Ascending aorta (tissue), 2 donors: ENCODE measurements at places on chromosomes 7 and 10. TPM values are rescaled to one million over a fixed set of nuclear protein-coding genes. Genes with fewer than 3 reads are reported as not detected.

GRCh38 chr10:33237736-33238624 lies 96.5 kb downstream of the NRP1 start:
- H3K27me3 ChIP-seq, result no peaks in the 10 kb centered on the region
- H3K27ac ChIP-seq, result no peak overlapping the region
- no peaks in the 10 kb centered on the region for H3K36me3 ChIP-seq
- DNase-seq, result no peak
- peaks cover 6% of the 10 kb centered on the region for H3K4me1 ChIP-seq
- no peak overlapping the region for H3K4me3 ChIP-seq

GRCh38 chr7:135553346-135553745 lies 4.4 kb upstream of the NUP205 start:
- H3K27ac ChIP-seq, result no peak overlapping the region
- no peaks in the 10 kb centered on the region for H3K27me3 ChIP-seq
- H3K4me1 ChIP-seq, result no peaks in the 10 kb centered on the region
- no peak overlapping the region for H3K4me3 ChIP-seq
- DNase-seq, result no peak

DNA sequence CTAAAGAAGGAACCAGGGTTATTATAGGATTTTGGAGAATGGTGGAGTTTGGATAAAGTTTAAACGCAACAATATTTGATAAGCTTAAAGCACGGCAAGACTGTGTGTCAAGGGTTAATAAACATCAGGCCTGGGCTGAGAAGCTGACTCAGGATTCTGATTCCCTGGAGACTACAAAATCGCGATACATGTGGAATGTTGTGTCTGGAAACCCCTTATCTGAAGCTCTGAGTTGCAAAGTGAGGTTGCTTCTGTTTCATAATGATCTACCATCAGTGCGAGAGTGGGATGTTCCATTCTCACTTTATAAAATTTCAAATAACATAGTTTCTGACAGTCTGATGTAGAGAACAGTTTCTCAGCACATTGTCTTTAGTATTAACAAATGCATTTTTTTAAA lies 7.8 kb downstream of the C1GALT1 start:
- no peak overlapping the region for H3K27ac ChIP-seq
- H3K27me3 ChIP-seq, result no peaks in the 10 kb centered on the region
- no peaks in the 10 kb centered on the region for H3K4me1 ChIP-seq
- H3K4me3 ChIP-seq, result no peak overlapping the region
- no peak for DNase-seq

GRCh38 chr10:48523820-48524758 lies 80.8 kb downstream of the ARHGAP22 start:
- no peak overlapping the region for H3K27ac ChIP-seq
- peak overlapping the region; percentile 71 for H3K4me3 ChIP-seq
- no peaks in the 10 kb centered on the region for H3K27me3 ChIP-seq
- DNase-seq, result no peak
- H3K36me3 ChIP-seq, result no peaks in the 10 kb centered on the region
- H3K4me1 ChIP-seq, result peaks cover 15% of the 10 kb centered on the region

- H3K4me1 ChIP-seq, result peaks cover 10% of the 10 kb centered on the region
- DNase-seq, result no peak
- H3K4me3 ChIP-seq, result no peak overlapping the region
- H3K27me3 ChIP-seq, result no peaks in the 10 kb centered on the region
- H3K36me3 ChIP-seq, result peaks cover 5% of the 10 kb centered on the region
Observed at GRCh38 chr7:134685250-134685649, 38.6 kb downstream of the BPGM start.

GRCh38 chr7:8278183-8278582 lies 16.2 kb upstream of the ICA1 start:
- no peak for DNase-seq
- no peaks in the 10 kb centered on the region for H3K36me3 ChIP-seq
- no peaks in the 10 kb centered on the region for H3K4me1 ChIP-seq
- no peaks in the 10 kb centered on the region for H3K27me3 ChIP-seq

GRCh38 chr7:124992851-124993562 lies 63.4 kb upstream of the POT1 start:
- peak overlapping the region; percentile 42 for H3K27ac ChIP-seq
- DNase-seq, result peak; percentile 67
- peak overlapping the region; percentile 26 for H3K4me3 ChIP-seq
- H3K36me3 ChIP-seq, result no peaks in the 10 kb centered on the region
- H3K4me1 ChIP-seq, result peaks cover 4% of the 10 kb centered on the region

GRCh38 chr10:93346694-93347093 lies 135.4 kb downstream of the MYOF start:
- H3K27me3 ChIP-seq, result no peaks in the 10 kb centered on the region
- H3K4me3 ChIP-seq, result no peak overlapping the region
- H3K27ac ChIP-seq, result no peak overlapping the region
- DNase-seq, result no peak
- H3K4me1 ChIP-seq, result peaks cover 9% of the 10 kb centered on the region
- H3K36me3 ChIP-seq, result peaks cover 68% of the 10 kb centered on the region

GRCh38 chr7:38703093-38703492 lies 71.9 kb upstream of the AMPH start:
- no peaks in the 10 kb centered on the region for H3K27me3 ChIP-seq
- H3K4me1 ChIP-seq, result no peaks in the 10 kb centered on the region
- DNase-seq, result no peak

DNA sequence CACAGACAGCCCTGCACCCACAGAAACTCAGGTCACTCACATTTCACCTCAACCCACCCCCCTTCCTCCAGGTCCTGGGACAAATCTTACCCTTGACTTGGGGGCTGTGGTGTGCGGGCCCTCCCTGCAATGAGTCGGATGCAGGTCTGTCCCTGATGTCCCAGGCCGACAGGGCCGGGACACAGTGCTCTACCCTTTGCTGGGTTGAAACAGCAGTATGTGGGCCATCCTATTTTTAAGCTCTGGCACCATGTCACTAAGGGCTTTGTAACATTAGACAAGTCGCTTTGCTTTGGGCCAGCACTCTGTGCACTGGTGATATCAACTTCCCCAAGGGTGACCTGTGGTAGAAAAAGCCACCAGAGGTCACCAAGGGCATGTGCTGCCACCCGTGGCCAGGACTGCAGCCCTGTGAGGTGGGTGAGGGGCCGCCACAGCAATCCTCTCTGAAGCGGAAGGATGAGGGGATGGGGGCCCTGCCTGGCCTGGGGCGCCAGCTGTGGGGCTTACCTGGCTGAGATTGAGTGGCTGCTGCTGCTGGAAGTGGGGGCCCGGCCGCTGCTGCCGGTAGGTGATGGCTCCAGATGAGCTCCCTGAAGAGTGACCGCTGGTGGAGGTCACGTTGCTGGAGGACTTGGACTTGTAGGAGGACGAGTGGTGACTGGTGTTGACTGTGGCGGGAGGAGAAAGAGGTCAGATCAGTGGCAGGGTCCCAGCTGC lies 51.3 kb downstream of the CLEC2L start:
- no peaks in the 10 kb centered on the region for H3K27me3 ChIP-seq
- no peak overlapping the region for H3K4me3 ChIP-seq
- DNase-seq, result peak; percentile 58
- no peak overlapping the region for H3K27ac ChIP-seq
- H3K4me1 ChIP-seq, result no peaks in the 10 kb centered on the region
- peaks cover 72% of the 10 kb centered on the region for H3K36me3 ChIP-seq

GRCh38 chr10:101283762-101284100 lies 54.5 kb upstream of the LBX1 start:
- H3K4me1 ChIP-seq, result no peaks in the 10 kb centered on the region
- DNase-seq, result no peak
- no peak overlapping the region for H3K27ac ChIP-seq
- H3K4me3 ChIP-seq, result peak overlapping the region; percentile 40

DNA sequence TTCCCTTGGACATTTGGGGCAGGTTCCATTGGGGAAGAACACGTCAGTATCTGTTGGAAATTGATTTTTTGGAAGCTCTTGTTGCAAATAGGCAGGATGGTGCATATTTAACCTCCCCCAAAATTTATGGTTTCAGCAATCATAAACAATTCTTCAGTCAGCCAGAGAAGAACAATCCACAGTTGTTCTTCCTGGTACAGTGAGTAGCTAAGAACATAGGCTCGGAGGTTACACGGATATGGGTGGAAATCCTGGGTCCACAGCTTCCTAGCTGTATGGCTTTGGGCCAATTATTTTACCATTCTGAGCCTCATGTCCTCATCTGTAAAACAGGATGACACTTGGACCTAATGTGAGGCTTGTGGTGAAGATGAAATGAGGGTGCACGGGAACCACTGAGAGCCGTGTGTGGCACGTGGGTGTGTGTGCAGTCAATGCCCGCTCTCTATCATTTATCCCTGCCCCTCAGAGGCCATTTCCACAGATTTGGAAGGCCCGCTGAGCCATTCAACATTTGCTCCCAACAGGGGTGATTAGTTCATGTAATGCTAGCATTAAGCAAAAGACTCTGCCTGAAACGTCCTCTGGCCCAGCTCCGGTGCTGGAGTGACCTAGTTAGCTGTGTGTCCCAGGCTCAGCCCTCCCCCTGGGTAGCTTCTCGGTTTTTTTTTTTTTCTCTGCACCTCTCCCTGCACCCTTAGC lies 9.7 kb downstream of the CAMK1D start:
- no peak for DNase-seq
- H3K4me1 ChIP-seq, result no peaks in the 10 kb centered on the region
- H3K4me3 ChIP-seq, result no peak overlapping the region
- no peak overlapping the region for H3K27ac ChIP-seq
- no peaks in the 10 kb centered on the region for H3K27me3 ChIP-seq
- no peaks in the 10 kb centered on the region for H3K36me3 ChIP-seq

GRCh38 chr10:14416308-14416700 lies 85.6 kb upstream of the FRMD4A start:
- no peaks in the 10 kb centered on the region for H3K4me1 ChIP-seq
- no peak for DNase-seq
- no peaks in the 10 kb centered on the region for H3K27me3 ChIP-seq
- H3K4me3 ChIP-seq, result no peak overlapping the region
- H3K27ac ChIP-seq, result no peak overlapping the region

DNA sequence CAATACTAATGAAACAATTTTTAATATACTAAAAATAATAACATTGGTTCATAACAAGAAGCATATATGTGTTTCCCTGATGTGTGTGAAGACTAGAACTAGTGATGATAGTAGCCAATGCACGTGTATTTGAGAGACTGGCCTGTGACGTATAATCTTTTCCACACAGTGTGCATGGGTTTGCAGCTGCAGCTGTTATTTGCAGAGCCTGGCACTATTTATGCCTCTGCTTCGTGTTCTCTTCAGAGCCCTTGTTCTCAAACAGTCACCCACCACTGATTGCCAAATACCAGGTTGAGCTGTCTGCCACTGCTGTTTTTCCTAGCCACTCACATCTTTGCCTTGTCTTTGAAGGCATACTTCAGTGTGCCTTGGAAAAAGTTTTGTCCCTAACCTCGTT lies 531.7 kb downstream of the ETV1 start:
- no peak overlapping the region for H3K27ac ChIP-seq
- no peak overlapping the region for H3K4me3 ChIP-seq
- H3K36me3 ChIP-seq, result no peaks in the 10 kb centered on the region
- H3K27me3 ChIP-seq, result no peaks in the 10 kb centered on the region
- no peak for DNase-seq
- no peaks in the 10 kb centered on the region for H3K4me1 ChIP-seq

GRCh38 chr7:115059321-115059720 lies 137.4 kb downstream of the MDFIC start:
- H3K36me3 ChIP-seq, result no peaks in the 10 kb centered on the region
- peaks cover 3% of the 10 kb centered on the region for H3K4me1 ChIP-seq
- no peak overlapping the region for H3K27ac ChIP-seq
- H3K4me3 ChIP-seq, result no peak overlapping the region
- no peak for DNase-seq

- no peaks in the 10 kb centered on the region for H3K4me1 ChIP-seq
- H3K27ac ChIP-seq, result no peak overlapping the region
- H3K4me3 ChIP-seq, result no peak overlapping the region
- DNase-seq, result no peak
- H3K36me3 ChIP-seq, result no peaks in the 10 kb centered on the region
- H3K27me3 ChIP-seq, result no peaks in the 10 kb centered on the region
Observed at GRCh38 chr10:88489107-88489506, 94.0 kb downstream of the RNLS start.

DNA sequence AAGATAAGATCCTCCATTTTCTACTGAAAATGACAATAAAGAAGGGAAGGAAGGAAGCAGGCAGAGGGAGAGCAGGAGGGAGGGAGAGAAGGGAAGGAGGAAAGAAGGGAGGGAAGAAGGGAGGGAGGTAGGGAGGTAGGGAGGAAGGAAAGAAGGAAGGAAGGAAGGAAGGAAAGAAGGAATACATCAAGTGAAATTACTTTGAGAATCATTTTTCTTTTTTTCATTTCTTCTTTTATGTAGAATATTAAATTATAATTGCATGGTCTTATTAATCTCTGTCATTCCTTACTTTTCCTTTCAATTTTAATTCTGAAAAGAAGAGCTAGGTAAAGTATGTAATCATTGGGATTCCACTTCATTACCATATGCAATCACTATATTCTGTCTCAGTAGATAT lies 97.8 kb downstream of the PLXDC2 start:
- no peak overlapping the region for H3K27ac ChIP-seq
- no peaks in the 10 kb centered on the region for H3K27me3 ChIP-seq
- H3K36me3 ChIP-seq, result no peaks in the 10 kb centered on the region

The PLEKHS1 gene
- total RNA-seq, result not detected

The ZNF804B gene
- not detected for total RNA-seq

The CLCN1 gene
- not detected for total RNA-seq

The GLCCI1 gene
- total RNA-seq, result 0.21 TPM

The PPP1R17 gene
- not detected for total RNA-seq

The PVRIG gene
- 27.8 TPM for total RNA-seq

The RNF133 gene
- total RNA-seq, result not detected

The CNNM1 gene
- total RNA-seq, result not detected

The ZNF680 gene
- total RNA-seq, result 11.0 TPM

The TMEM176B gene
- 42.5 TPM for total RNA-seq

The MMD2 gene
- total RNA-seq, result not detected

The BCAP29 gene
- total RNA-seq, result 73.2 TPM

The TRA2A gene
- total RNA-seq, result 14.4 TPM

The HMX2 gene
- not detected for total RNA-seq
